Activated CD4-positive, alpha-beta T cell treated with anti-CD3 and anti-CD28 coated beads, Interleukin-2, amount 50 U/mL, for 24 hours (primary cell): ENCODE measurements at places on chromosomes 3 and 15.

DNA sequence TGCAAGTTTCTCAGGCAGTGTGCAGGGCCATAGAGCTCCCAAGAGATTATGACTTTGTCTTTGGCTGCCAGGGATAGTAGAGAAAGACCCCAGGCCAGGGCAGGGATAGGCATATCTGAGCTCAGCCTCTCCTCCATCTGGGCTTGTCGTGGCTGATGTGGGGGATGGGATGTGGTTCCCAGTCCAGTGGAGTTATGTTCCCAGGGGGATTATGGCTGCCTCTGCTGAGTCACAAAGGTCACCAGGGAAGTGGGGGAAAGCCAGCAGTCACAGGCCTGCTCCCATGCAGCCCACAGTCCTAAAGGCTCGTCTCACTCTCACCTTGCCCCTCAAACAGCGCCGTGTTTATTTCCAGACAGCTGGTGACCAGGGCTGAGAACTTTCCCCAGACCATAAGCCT lies 354.9 kb downstream of the SI start:
- no peak for DNase-seq

DNA sequence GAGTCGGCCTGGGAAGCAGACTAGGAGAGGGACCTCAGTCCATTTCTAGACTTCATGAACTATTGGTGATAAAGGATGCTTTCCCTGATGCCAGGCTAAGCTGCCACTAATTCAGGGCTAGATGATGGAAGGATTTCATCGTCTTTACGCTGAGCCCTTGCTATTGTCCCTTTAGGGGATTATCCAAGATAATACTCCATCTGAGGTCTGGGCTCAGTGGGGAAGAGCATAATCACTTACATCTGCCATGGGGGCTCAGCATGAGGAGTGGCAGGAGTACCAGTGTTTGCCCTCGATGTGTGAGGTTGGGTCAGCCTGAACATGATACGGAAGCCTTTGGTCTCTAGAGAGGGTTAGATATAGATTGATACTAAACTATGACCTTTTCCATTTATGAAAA lies 47.3 kb downstream of the PTPRG start:
- no peak for DNase-seq

GRCh38 chr3:46675426-46675825 lies 18.1 kb downstream of the ALS2CL start:
- no peak for DNase-seq

DNA sequence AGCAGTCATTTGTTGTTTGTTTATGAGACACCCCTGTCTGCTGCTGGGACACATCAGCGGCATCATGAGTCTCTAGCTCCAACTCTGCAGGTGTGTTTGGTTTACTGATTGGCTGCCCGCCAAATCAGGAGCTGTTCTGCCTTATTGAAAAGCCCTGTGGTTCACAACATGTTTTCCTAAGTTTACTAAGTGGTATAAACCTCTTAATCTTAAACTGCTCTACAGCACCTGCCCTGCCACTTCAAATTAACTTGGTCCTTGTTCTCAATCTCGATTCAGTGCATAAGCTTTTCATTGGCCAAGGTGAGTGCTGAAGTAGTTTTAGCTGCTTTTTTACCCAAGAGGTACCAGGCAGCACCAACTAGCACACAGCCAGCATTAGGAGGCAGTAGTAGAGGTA lies 77.8 kb upstream of the WDR72 start:
- no peak for DNase-seq

GRCh38 chr15:49810720-49811119 lies 189.9 kb downstream of the DTWD1 start:
- no peak for DNase-seq

DNA sequence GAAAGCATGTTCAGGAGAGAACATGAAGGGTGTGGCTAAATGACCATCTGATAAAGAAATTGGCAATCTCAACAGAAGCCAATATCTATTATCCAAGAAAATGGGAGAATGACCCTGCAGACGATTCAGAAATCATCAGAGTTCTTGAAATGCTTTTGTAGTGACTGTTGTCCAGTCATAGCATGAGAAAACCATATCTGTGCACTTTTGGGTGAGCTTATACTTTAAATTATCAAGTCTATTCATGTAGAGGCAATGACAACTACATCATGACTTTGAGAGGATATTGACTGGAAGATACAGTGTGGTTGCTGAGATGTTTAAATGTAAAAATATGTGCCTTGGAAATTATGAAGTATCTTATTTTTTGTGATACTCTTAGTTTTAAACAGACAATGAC lies 57.6 kb upstream of the AZI2 start:
- no peak for DNase-seq

DNA sequence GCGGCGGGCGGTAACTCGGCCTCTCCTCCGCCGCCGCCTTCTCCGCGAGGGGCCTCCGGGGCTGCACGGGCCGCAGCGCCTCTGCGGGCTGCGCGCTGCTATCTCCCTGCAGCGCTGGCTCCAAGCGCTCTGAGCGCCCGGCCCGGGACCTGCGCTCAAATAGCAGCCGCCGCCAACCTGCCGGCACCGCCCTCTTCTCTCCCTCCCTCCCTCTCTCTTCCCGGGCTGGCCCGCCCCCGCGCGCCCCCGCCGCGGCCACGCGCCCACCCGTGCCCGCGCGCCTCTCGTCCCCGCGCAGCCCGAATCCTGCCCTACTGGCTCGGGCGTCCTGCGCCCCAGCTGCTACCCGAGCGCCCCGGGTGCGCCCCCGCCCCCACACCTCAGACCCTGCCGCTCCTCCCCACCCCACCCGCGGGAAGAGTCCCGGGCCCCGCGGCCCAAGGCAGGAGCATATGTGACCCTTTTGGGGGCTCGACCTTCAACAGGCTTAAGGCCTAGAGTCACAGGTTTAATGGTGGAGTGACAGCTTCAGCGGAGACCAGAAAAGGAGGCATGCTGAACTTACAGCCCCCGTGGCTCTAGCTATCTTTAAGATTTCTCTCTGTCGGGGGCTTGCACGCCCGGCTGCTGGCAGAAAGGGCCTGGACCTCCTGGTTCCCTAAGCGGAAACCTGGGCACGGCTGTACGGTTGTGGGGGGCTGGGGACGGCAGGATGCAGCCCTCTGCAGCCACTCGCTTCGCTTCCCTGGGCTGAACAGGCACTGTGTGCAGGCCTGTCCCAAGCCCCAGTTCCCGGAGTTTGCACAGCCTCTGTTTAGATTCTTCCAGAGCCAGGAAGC lies at the start of gene CACNA2D2:
CACNA2D2 (minus strand) TSS at position 131 of the 839 bp plus-strand sequence. CDS start 211 bp downstream, outside the sequence.
- DNase-seq, result peak; percentile 12

- no peak for DNase-seq
These were observed 319.4 kb upstream of the STAC start for GRCh38 chr3:36060950-36061349.

DNA sequence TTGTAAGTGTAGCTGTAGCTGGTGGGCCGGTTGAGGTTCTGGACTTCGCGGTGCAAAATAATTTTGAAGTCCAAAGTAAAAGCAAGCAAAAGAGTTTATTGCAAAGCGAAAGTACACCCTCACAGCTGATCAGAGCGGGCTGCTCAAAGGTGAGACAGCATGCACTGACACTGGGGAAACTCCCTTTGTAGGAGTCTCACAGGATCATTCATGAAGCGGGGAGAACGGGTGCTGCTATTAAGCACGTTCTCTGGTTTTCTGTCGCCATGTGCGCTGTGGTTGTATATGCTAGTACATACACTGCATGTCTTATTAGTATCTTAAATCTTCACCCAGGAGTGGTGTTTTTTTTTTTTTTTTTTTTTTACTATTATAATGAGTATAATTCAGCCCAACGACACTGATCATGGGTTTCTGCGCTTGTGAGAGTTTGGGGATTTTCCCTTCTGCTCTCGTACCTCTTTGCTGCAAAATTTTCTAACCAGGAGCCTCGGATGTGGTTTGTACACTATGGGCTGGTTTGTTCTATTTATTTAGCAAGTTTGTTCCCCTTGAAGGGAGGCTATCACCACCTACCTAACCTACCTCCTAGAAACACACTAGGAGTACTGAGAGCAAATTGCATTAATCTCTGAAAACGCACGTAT lies 1.4 kb upstream of the AP4E1 start:
- DNase-seq, result peak; percentile 37

- no peak for DNase-seq
These were observed 91.8 kb downstream of the LIPC start for GRCh38 chr15:58523634-58524033.

GRCh38 chr3:188719545-188719944 lies 452.2 kb upstream of the TPRG1 start:
- DNase-seq, result no peak

GRCh38 chr3:106877627-106878026 lies 499.6 kb upstream of the CCDC54 start:
- no peak for DNase-seq

DNA sequence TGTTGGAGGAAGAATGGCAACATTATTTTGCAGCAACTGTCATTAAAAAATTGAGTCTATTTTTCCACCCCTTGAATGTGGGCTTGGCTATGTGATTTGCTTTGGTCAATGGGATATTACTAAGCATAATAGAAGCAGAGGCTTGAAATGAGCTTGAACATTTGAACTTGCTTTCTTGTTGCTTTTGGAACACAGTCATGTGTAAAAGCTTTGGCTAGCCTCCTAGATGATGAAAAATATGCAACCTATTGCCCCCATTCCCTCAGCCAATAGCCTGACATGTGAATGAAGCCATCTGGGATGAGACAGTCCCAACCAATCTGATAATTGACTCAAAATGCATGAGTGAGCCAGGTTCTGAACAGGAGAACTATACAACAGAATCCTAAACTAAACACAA lies 78.4 kb downstream of the PLSCR2 start:
- no peak for DNase-seq

- no peak for DNase-seq
These were observed 119.5 kb upstream of the SPATA12 start for GRCh38 chr3:56940976-56941375.

GRCh38 chr3:187263270-187263669 lies 28.3 kb downstream of the MASP1 start:
- DNase-seq, result no peak

GRCh38 chr3:13120289-13120927 lies 47.2 kb upstream of the IQSEC1 start:
- DNase-seq, result no peak

DNA sequence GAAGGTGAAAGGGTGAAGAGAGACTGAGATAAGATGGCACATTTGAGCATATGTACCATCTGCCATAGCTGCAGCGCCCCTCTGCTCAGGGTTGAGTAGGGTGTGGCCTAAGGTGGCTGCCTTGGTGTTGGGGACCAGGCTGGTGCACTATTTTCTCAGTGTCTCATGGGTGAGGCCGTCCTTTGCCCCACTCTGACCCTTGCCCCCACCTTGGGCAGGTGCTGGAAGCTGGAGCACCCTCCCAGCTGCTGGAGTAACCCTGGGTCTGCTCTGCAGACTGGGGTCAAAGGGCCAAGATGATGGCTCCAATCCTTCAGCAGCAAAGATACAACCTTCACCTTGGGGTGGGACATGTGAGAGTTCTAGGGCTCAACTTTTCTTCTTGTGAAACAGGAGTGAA lies 69.2 kb downstream of the DAPK2 start:
- DNase-seq, result no peak

GRCh38 chr3:127441764-127442163 lies 148.8 kb downstream of the TPRA1 start:
- no peak for DNase-seq

GRCh38 chr3:30476368-30477084 lies 129.9 kb upstream of the TGFBR2 start:
- no peak for DNase-seq

DNA sequence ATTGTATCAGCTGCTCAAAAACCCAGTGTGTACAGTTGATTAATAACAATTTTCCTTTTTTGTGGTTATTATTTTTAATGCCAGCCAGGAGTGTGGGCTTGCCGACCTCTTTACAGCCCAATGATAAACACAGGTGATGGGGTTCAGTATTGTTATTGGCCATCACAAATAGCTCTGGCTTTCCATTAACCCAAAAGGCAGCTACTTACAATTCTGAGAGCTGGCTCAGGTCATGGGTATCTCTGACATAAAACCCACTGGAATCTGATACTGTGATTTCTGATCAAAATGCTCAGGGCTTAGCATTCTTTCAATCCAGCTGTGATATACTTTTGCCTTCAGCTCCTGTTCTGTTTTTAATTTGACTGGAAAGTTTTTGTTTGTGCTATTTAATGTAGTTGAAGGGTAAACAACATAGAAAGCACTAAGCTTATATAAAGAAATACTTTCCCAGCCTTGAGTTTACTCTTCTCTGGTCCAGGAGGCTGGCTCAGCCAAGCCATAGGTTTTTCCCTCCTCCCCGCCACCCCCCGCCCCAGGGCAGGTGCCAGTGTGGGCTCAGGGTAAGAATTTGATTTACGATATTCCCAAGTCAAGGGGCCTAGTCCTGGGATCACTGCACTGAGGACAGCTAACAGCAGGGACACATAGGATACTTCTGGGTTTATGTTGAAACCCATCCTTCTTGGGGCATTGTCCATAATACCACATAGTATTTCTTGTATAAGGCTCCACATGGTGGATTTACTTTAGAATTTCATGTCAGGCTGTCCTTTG lies 54.0 kb upstream of the MYZAP start:
- no peak for DNase-seq

GRCh38 chr3:141949972-141950371 lies 73.5 kb downstream of the ATP1B3 start:
- DNase-seq, result no peak

DNA sequence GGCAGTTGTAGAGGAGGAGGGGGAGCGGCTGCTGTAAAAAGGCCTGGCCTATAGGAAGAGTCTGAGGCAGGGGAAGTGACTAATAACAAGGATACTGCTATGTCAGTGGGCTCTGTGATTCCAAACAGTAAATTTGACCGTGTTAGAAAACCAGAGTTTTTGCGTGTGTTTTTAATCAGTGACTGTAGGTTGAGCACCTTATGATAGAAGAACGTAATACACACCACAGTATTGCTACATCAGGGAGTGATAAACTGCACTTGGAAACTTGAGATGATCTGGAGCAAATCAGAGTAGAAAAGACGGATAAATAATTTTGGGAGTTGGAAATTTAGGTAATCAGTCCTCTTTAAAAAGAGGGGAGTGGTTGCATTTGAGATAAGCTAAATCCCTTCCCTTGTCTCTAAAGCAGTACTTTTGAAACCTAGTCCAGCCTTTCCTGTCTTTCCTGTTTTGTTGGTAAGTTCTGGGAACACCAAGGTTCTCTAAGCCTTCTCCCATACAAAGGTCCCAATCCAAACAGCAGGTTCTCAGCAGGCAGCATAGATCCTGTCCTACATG lies 130.5 kb upstream of the NR2E3 start:
- DNase-seq, result no peak

DNA sequence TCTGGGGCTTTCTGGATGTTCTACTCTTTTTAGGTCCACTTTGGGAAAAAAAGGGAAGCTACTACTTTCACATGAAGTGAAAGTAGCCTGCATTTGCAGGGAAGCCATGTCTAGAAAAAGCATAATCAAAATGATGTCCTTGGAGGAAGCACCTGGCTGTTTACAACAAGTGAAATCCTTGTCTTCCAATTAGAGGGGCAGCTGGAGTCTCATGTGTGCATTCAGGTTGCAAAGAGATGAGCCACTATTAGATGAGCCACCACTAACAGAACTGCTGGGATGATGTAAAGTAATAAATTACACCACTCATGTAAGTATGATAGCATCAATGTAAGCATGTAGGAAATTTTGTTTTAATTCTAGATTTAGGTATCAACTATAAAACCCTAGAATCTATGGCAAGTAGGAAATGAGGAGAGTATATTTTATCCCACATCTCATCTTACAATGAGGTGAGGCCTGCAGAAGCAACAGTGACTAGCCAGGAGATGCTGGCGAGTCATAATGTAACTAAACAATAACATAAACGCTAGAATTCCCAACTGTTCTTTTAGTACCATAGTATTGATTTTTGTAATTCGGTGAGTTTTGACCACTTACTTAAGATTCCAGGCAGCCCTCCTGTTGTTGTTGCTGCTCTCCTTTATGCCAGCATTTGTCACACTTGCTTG lies 75.9 kb downstream of the TMEM108 start:
- DNase-seq, result no peak
